ENCODE measurements at places on chromosomes 7 and 10. TPM values are rescaled to one million over a fixed set of nuclear protein-coding genes. Genes with fewer than 3 reads are reported as not detected.

Gene FAM25C
- not detected for total RNA-seq

Gene MOGAT3
- not detected for total RNA-seq

DNA sequence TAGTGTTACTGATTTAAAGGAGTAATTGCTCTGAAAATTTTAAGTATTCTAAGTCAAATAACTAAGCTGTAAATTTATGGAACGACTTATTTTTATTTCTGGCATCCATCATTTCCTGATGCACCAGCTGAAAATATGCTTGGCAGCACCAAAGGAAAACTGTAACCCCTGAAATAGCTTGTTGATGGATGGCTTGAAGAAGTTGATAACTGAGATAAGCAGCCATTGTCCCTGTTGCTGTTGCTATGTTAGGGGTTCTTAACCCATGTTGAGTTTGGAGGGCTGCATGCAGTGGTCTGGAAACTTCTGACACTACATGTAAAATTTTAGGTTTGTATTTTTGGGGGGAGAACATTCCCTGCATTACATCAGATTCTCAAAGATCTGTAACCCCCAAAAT is 30.6 kb downstream of the RPA3 start:
- no peak for DNase-seq
- H3K4me3 ChIP-seq, result no peak overlapping the region
- no peaks in the 10 kb centered on the region for H3K27me3 ChIP-seq
- no peak overlapping the region for H3K27ac ChIP-seq
- H3K4me1 ChIP-seq, result no peaks in the 10 kb centered on the region

DNA sequence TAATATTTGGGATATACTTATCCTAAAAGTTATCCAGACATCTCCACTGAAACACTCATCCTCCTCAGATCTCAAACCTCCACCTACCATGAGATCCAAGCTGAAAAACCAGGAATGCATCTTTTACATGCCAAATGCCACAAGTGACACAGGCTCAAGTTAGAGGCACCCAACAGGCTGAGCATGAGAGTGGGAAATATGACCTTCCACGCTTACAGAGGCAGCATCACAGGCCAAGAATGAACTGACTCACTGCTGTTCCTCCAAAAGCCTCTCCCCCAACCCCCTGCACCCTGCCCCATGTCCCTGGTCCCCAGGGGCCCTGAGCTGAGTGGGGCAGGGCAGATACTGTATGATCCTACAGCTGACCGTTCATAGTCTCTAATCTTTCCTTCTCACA is 4.8 kb upstream of the MTPAP start:
- H3K36me3 ChIP-seq, result no peaks in the 10 kb centered on the region
- no peak for DNase-seq
- no peaks in the 10 kb centered on the region for H3K4me1 ChIP-seq
- H3K4me3 ChIP-seq, result no peak overlapping the region

Gene VENTX
- total RNA-seq, result not detected

GRCh38 chr7:36923943-36924436 is 199.7 kb upstream of the AOAH start:
- no peak overlapping the region for H3K27ac ChIP-seq
- DNase-seq, result no peak
- H3K27me3 ChIP-seq, result no peaks in the 10 kb centered on the region

DNA sequence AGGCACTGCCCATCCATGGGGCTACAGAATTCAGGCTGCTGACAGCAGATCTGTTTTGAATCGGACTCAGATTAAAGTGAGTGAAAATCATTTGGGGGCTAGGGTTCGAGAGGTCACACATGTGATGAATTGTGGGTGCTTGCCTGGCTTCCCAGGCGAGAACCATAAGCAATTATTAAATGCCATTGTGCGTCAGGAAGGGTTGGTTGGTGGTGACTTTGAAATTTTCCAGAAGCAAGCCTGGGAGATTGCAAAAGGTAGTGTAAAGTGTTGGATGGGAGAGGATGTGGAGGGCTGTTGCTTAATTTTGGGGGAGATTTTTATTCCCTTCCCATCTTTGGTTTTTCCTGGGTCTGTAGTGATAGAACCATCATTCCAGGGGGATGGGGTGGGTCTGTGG is 34.6 kb downstream of the LRMDA start:
- no peaks in the 10 kb centered on the region for H3K36me3 ChIP-seq
- no peak overlapping the region for H3K4me3 ChIP-seq
- DNase-seq, result no peak
- no peaks in the 10 kb centered on the region for H3K4me1 ChIP-seq
- H3K27me3 ChIP-seq, result peaks cover 1% of the 10 kb centered on the region
- H3K27ac ChIP-seq, result no peak overlapping the region

Gene ANKRD7
- 0.31 TPM for total RNA-seq

GRCh38 chr7:105336009-105336408 is 52.7 kb downstream of the SRPK2 start:
- H3K4me1 ChIP-seq, result no peaks in the 10 kb centered on the region
- H3K27me3 ChIP-seq, result no peaks in the 10 kb centered on the region
- DNase-seq, result no peak
- H3K36me3 ChIP-seq, result no peaks in the 10 kb centered on the region
- no peak overlapping the region for H3K4me3 ChIP-seq
- no peak overlapping the region for H3K27ac ChIP-seq

DNA sequence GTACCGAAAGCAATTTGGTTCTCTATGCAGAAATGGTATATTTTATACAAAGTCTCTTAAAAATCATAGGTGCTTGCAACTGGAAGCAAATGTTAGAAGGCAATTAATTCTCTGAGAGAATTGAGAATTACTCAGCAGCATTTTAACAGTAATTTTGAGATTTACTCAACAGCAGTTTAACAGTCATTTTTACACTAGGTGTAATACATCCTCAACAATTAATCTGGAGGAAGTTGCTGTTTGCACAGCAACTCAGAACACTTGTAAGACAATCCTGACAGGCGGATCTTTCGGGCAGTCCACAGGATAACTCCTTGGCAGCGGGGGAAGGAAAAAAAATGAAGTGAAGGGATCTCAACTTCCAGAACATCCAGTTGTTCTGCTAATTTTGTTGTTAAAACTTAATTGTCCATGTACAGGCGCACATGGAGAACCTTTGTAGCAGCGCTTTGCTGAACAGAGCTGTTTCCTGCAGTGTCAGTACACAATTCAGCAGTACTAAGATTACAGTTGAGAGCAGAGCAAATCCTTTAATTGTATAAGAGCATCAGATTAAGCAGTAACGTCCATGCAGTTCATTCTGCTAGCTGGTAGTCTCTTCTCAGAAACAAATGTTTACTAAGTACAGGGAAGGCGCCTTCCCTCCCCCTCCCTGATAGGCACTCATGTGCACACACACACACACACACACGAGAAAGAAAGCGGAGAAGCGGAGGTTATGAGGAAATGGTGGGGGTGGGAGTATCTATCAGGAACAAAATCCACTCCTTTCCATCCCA is 43.8 kb downstream of the ENO4 start:
- no peaks in the 10 kb centered on the region for H3K36me3 ChIP-seq
- no peak overlapping the region for H3K27ac ChIP-seq
- no peaks in the 10 kb centered on the region for H3K4me1 ChIP-seq
- no peak overlapping the region for H3K4me3 ChIP-seq
- DNase-seq, result no peak
- H3K27me3 ChIP-seq, result peaks cover 6% of the 10 kb centered on the region

Gene RASSF4
- 21.1 TPM for total RNA-seq

GRCh38 chr7:151779255-151779654 is 97.7 kb downstream of the PRKAG2 start:
- no peak overlapping the region for H3K4me3 ChIP-seq
- no peak for DNase-seq
- H3K27ac ChIP-seq, result no peak overlapping the region
- H3K4me1 ChIP-seq, result no peaks in the 10 kb centered on the region
- no peaks in the 10 kb centered on the region for H3K27me3 ChIP-seq

GRCh38 chr7:31407178-31407676 is 66.7 kb upstream of the NEUROD6 start:
- no peak for DNase-seq
- no peaks in the 10 kb centered on the region for H3K27me3 ChIP-seq
- H3K36me3 ChIP-seq, result no peaks in the 10 kb centered on the region

- no peak for DNase-seq
- H3K4me1 ChIP-seq, result no peaks in the 10 kb centered on the region
- H3K4me3 ChIP-seq, result no peak overlapping the region
- H3K27me3 ChIP-seq, result no peaks in the 10 kb centered on the region
- no peaks in the 10 kb centered on the region for H3K36me3 ChIP-seq
- no peak overlapping the region for H3K27ac ChIP-seq
Observed at GRCh38 chr7:382043-382400, 92.1 kb downstream of the FOXL3 start.

Data from GM12878 (cell line).